ENCODE measurements at places on chromosomes 3 and 15.

DNA sequence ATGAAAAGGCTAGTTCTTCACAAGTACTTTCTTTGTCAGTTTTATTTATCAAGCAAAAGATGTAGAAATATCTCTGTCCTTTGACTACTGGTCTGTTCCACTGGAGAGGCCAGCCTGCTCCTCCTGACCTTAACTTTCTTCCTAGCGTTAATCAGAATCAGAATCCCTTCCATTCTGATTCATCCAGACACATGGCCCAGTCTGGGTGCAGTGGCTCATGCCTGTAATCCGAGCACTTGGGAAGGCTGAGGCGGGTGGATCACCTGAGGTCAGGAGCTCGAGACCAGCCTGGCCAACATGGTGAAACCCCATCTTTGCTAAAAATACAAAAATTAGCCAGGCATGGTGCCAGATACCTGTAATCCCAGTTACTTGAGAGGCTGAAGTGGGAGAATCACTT lies 32.0 kb upstream of the MANF start:
- no peak for DNase-seq

DNA sequence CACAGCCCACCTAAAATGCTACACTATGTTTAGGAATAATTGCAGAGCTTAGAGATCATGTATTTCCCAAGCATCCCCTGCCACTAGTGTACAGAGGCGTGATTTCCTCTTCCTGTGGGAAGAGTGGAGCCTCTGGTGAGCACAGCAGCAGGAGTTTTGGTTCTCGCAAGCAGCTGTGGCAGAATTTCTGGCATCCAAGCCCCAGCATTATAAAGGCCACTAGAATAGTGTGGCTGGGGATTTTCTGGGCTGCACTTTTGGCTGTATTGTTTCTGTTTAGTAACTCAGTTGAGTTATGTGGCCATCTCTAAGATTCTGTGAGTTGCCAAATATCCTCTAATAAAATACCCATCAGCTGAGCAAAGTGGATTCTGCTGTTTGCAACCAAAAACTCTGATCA lies 64.7 kb downstream of the GPR176 start:
- DNase-seq = no peak

GRCh38 chr3:14766428-14767244 lies 52.1 kb upstream of the FGD5 start:
- no peak for DNase-seq

GRCh38 chr15:100279446-100279845 lies 62.3 kb downstream of the ADAMTS17 start:
- DNase-seq = no peak

GRCh38 chr15:42313463-42313862 lies 40.2 kb upstream of the TMEM87A start:
- no peak for DNase-seq

Data from activated naive CD4-positive, alpha-beta T cell (primary cell).